ENCODE measurements at places on chromosomes 4 and X. TPM values are rescaled to one million over a fixed set of nuclear protein-coding genes. Genes with fewer than 3 reads are reported as not detected.

Gene TBC1D9
- total RNA-seq: 2.0 TPM

Gene PRRG1
- total RNA-seq: not detected

Gene WDR45
- 116 TPM for total RNA-seq

DNA sequence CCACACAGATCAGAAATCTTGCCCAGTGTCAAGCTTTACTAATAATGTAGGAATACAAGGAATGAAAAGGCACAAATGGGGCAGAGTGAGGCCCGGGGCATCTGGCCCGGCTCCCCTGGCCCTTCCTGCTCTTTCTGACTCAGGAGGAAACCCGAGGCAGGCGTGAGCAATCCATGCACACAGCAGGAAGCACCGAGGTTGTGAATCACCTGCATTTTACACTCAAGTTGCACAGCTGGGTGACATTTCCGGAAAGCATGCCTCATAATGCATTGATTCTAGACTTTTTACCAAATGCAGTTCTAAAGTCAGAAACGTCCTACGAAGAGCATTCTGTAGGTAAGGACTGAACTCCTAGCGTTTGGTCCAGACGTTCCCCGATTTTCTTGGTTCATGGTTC, 38.9 kb downstream of the PRIMPOL start:
- no peaks in the 10 kb centered on the region for H3K27me3 ChIP-seq
- no peak for DNase-seq
- peaks cover 12% of the 10 kb centered on the region for H3K36me3 ChIP-seq
- H3K27ac ChIP-seq: no peak overlapping the region

DNA sequence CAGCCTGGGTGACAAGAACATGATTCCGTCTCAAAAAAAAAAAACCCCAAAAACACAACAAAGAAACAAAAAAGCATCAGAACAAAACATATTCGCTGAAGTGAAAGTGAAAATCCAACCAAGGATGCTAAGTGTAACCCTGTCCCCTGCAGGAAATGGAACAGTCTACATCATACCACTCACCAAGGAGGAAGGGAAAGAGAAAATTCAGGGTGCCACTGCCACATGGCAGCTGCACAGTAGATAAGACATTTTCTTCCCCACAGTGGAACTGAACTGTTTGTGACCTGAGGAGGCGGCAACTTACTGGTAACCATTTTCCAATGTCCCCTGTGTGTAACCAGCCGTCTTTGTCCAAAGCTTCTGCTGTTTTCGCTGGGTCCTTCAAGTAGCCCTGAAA, 28.2 kb upstream of the CENPU start:
- H3K36me3 ChIP-seq: peaks cover 15% of the 10 kb centered on the region
- H3K27ac ChIP-seq: peak overlapping the region; percentile 58
- no peak overlapping the region for H3K4me3 ChIP-seq
- DNase-seq: peak; percentile 82
- H3K27me3 ChIP-seq: no peaks in the 10 kb centered on the region

GRCh38 chr4:124288706-124289486, 423.6 kb downstream of the ANKRD50 start:
- H3K36me3 ChIP-seq: no peaks in the 10 kb centered on the region
- no peaks in the 10 kb centered on the region for H3K4me1 ChIP-seq
- H3K27me3 ChIP-seq: no peaks in the 10 kb centered on the region
- H3K4me3 ChIP-seq: no peak overlapping the region
- no peak for DNase-seq

DNA sequence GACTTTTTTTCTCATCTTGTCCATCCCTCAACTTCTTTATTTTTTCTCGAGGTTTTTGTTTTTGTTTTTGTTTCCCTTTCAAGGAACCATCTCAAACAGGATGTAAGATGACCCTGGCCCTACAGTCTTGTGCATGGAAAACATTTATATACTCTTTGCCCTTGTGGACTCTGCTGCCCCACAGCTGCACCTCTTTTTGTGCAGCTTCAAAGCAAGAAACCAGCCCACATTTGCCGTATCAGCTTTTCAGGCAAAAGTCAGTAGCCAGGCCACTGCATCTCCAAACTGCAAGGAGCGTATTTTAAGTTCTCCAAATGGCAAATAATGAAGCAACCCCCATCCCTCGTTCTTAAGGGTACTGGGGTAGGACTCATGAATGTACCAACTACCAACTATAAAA, 756.5 kb downstream of the C4orf33 start:
- no peak overlapping the region for H3K4me3 ChIP-seq
- H3K27me3 ChIP-seq: no peaks in the 10 kb centered on the region
- H3K27ac ChIP-seq: no peak overlapping the region
- no peak for DNase-seq

GRCh38 chr4:38954727-38955126, 77.5 kb downstream of the TMEM156 start:
- no peaks in the 10 kb centered on the region for H3K4me1 ChIP-seq
- H3K36me3 ChIP-seq: no peaks in the 10 kb centered on the region
- no peak for DNase-seq
- H3K27ac ChIP-seq: no peak overlapping the region
- no peaks in the 10 kb centered on the region for H3K27me3 ChIP-seq
- H3K4me3 ChIP-seq: no peak overlapping the region

GRCh38 chr4:70925899-70926635, 23.9 kb downstream of the MOB1B start:
- H3K36me3 ChIP-seq: no peaks in the 10 kb centered on the region
- no peak for DNase-seq
- H3K4me3 ChIP-seq: no peak overlapping the region
- H3K27ac ChIP-seq: no peak overlapping the region
- H3K27me3 ChIP-seq: no peaks in the 10 kb centered on the region

GRCh38 chrX:107360788-107361360, 88.6 kb upstream of the FRMPD3 start:
- no peak for DNase-seq
- H3K4me1 ChIP-seq: no peaks in the 10 kb centered on the region
- H3K4me3 ChIP-seq: no peak overlapping the region
- no peak overlapping the region for H3K27ac ChIP-seq
- H3K36me3 ChIP-seq: no peaks in the 10 kb centered on the region

DNA sequence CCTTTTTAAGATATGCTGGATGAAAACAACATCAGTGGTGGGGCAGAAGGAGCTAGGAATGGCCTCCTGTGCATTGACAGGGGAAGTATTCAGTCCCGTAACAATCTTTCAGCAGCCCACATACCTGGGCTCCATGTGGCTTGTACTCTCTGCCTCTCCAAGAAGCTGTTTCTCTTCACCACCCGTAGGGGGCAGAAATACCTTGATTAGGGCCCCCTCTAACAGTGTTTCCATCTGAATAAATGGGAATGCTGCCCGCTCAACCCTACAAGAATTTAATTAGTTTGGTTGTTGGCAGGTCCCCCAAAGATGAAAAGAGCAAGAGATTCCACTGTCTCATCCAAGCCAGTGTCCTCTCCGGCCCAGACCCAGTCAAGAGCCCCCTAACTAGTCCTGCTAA, 155.2 kb downstream of the SMIM20 start:
- no peak overlapping the region for H3K4me3 ChIP-seq
- no peaks in the 10 kb centered on the region for H3K27me3 ChIP-seq
- no peak overlapping the region for H3K27ac ChIP-seq
- H3K36me3 ChIP-seq: no peaks in the 10 kb centered on the region
- H3K4me1 ChIP-seq: no peaks in the 10 kb centered on the region

GRCh38 chrX:15579778-15580747, 20.7 kb downstream of the ACE2 start:
- DNase-seq: no peak
- no peaks in the 10 kb centered on the region for H3K27me3 ChIP-seq
- H3K27ac ChIP-seq: no peak overlapping the region
- H3K4me1 ChIP-seq: no peaks in the 10 kb centered on the region
- H3K36me3 ChIP-seq: no peaks in the 10 kb centered on the region

DNA sequence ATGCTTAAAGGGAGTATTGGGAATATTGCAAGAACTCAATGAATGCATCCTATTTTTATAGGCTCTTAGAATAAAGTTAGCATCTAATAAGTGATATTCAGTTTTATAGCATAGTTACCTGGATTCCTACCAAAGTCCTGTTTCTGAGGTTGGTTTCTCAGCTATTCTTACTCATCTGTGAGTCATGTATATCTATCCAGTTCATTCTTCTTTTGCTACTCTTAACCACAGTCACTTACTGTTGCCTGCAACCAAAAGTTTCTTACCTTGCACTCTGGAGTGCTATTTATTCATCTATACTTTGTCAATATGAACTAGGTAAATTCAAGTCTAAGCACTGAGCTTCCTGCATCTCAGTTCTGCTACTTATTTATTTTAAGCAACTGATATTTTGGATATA, 322.5 kb downstream of the HS3ST1 start:
- no peak overlapping the region for H3K27ac ChIP-seq
- H3K4me3 ChIP-seq: no peak overlapping the region
- no peaks in the 10 kb centered on the region for H3K36me3 ChIP-seq
- H3K27me3 ChIP-seq: no peaks in the 10 kb centered on the region
- H3K4me1 ChIP-seq: no peaks in the 10 kb centered on the region
- DNase-seq: no peak

- H3K4me3 ChIP-seq: no peak overlapping the region
- H3K36me3 ChIP-seq: no peaks in the 10 kb centered on the region
- DNase-seq: no peak
- no peaks in the 10 kb centered on the region for H3K27me3 ChIP-seq
- H3K4me1 ChIP-seq: peaks cover 13% of the 10 kb centered on the region
Measured at GRCh38 chr4:101128473-101128872, 218.9 kb downstream of the PPP3CA start.

GRCh38 chr4:15400981-15401671, 26.7 kb upstream of the C1QTNF7 start:
- DNase-seq: peak; percentile 52
- H3K27ac ChIP-seq: peak overlapping the region; percentile 59
- H3K4me3 ChIP-seq: no peak overlapping the region
- no peaks in the 10 kb centered on the region for H3K27me3 ChIP-seq
- H3K36me3 ChIP-seq: no peaks in the 10 kb centered on the region
- peaks cover 12% of the 10 kb centered on the region for H3K4me1 ChIP-seq

GRCh38 chr4:182492423-182492822, 249.2 kb downstream of the TENM3 start:
- no peaks in the 10 kb centered on the region for H3K36me3 ChIP-seq
- no peak for DNase-seq
- H3K27me3 ChIP-seq: no peaks in the 10 kb centered on the region
- no peak overlapping the region for H3K27ac ChIP-seq
- H3K4me1 ChIP-seq: no peaks in the 10 kb centered on the region

- no peak for DNase-seq
- no peaks in the 10 kb centered on the region for H3K36me3 ChIP-seq
- no peaks in the 10 kb centered on the region for H3K4me1 ChIP-seq
- H3K27me3 ChIP-seq: no peaks in the 10 kb centered on the region
- no peak overlapping the region for H3K27ac ChIP-seq
Measured at GRCh38 chr4:182251116-182251515, 7.9 kb downstream of the TENM3 start.

All from natural killer cell (primary cell).